Activated CD8-positive, alpha-beta memory T cell treated with anti-CD3 and anti-CD28 coated beads, Interleukin-2, amount 50 U/mL, for 4 hours (primary cell): ENCODE measurements at places on chromosomes 13 and 19.

DNA sequence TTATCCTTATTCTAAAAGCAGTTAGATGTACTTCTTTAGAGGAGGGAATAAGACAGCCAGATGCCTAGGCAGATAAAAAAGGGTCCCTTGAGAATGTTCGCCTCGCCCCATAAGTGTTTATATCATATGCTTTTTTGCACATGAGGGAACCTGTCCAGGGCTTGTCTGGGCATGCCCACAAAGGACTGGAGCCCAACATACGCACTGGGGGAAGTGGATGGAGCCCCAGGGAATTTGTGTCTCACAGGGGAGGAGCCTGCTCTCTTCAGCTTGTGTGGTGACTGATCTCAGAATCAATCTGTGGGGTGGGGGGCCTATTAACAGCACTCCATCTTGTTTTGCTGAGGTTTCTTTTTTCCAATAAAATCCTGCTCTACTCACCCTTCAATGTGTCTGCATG, 22.6 kb downstream of the MED4 start:
- DNase-seq, result no peak

- no peak for DNase-seq
Observed at GRCh38 chr13:85462792-85463425, 336.3 kb downstream of the SLITRK6 start.

GRCh38 chr19:55909801-55910200, 22.3 kb downstream of the NLRP13 start:
- DNase-seq, result no peak

DNA sequence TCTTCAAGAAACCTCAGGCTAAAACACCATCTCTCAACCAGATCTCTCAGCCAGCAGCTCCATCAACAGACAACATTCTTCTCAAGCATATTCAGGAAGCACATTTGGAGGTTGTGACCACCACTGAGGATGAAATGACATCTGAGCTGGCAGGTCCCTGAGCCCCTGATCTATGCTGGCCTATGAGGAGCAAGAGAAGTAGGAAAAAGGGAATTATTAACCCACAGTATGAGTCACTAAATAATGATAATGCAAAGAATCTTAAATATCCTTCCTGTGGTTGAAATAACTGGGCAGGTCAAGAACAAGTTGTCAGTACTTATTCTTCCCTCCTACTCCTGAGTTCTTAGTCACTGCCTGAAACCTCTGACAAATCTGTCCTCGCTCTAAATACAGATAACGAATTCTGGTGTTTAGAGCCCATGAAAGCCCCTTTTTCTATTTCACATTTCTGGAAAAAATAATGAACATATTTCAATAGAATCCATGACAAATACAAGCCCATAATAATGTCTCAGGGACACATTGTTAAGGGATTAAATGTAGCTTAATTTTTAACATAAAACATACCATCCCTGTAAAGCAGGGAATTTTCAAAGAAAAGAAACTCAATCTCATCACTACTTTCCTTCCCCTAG, 225.8 kb upstream of the IRS2 start:
- DNase-seq, result no peak

GRCh38 chr13:114167426-114167825, 11.6 kb upstream of the CFAP97D2 start:
- no peak for DNase-seq

GRCh38 chr13:95226050-95226449, 75.2 kb downstream of the ABCC4 start:
- no peak for DNase-seq

- no peak for DNase-seq
Observed at GRCh38 chr19:17751912-17752273, 616 bp downstream of the FCHO1 start.

DNA sequence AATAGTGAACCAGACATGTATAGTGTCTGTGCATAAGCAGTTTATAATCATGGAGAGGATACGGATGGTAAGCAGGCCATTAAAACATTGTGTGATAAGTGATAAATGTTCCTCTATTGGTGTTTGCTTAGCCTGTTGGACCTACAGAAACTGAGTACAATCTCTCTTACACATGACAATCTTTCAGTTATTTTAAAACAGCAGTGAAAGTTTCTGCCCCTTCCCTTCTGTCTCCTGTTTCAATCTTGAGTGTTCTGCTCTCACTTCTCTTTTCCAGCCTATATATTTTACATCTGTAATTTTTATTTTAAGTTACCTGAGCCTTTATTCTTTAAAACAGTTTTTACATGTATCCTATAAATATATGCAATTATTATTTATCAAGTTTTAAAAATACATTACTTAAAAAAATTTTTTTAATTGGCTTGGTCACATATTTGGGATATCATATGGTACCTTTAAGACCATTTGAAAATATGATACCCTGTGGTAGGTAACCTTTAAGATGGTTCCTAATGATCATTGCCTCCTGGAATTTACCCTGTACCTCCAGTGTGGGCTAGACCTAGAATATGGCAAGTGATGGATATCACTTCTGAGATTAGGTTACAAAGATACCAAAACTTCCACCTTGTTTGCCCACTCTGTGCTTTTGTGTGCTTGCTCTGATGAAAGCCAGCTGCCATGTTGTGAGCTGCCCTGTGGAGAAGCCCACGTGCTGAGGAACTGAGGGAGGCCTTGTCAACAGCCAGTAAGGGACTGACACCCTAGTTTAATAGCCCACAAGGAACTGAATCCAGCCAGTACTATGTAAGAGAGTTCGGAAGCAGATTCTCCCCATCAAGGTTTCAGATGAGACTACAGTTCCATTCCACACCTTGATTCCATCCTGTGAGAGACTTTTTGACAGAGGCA, 99.3 kb downstream of the DHRS12 start:
- DNase-seq, result no peak

- DNase-seq, result no peak
Observed at GRCh38 chr19:39136225-39136940, 10.8 kb downstream of the PAK4 start.

DNA sequence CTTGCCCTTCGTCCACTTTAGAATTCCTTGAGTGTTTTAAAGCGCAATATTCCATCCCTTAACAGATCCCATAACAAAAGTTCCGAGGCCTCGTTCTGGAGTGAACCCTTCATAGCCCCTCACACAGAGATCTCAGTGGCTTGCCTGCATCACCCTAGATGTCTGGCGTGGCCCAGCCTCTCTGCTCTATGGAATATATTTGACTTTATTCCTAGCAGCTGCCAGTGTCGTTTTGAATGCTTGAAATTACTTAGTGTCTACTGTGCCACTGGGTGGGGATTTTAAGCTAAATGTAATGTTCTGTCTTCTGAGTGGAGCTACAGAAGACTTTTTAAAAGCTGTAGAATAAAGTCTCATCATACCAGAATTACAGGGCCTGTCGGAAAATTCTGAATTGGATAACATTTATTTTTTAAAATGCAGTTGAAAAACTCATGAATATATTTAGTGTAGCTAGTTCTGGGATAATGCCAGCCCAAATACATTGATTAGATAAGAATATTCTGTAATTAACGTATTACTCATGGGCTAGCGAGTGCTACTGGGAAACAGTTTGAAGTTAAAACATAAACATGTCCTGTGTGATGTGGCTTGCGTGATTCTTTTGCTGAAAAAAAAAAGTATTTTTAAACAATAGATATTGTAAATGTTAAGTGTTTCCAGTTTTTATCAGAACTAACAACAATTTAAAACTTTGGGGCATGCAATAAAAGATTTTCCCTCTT, 111.8 kb downstream of the ESD start:
- DNase-seq, result no peak

GRCh38 chr13:100725472-100725871, 50.9 kb upstream of the TMTC4 start:
- no peak for DNase-seq

DNA sequence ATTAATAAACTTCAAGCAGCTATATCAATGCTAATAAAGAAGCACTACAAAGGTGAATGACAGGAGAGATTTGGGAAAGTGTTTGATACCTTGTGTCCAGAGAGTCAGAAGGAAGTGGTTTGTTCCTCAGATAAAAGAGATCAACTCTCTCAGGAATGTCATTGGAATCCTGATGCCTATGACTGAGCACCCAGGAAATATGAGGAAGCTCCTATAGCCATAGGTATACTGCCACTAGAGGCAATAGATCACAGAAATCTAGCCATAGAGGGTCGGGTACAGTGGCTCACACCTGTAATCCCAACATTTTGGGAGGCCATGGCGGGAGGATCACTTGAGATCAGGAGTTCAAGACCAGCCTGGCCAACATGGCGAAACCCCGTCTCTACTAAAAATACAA, 612.6 kb downstream of the DACH1 start:
- no peak for DNase-seq

GRCh38 chr13:97342136-97342535, 91.8 kb upstream of the RAP2A start:
- no peak for DNase-seq

DNA sequence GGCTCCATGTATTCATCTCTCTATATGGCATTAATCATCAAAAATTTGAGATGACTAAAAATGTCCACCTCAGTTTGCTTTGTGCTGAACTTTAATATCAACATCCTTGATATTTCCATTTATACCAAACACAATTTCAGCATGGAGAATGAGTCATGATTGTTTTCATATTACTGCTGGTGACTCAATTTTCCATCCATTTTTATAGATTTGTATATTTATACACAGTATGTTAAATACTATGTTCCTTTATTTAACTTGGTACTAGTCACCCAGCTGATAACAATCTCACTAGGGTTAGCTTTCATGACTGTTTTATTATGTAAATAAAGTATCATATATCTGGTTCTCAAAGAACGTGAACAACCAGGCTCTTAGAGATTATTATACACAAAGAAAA, 1255.1 kb downstream of the SLITRK1 start:
- no peak for DNase-seq

- no peak for DNase-seq
Observed at GRCh38 chr13:98232456-98232855, 55.4 kb upstream of the RNF113B start.

DNA sequence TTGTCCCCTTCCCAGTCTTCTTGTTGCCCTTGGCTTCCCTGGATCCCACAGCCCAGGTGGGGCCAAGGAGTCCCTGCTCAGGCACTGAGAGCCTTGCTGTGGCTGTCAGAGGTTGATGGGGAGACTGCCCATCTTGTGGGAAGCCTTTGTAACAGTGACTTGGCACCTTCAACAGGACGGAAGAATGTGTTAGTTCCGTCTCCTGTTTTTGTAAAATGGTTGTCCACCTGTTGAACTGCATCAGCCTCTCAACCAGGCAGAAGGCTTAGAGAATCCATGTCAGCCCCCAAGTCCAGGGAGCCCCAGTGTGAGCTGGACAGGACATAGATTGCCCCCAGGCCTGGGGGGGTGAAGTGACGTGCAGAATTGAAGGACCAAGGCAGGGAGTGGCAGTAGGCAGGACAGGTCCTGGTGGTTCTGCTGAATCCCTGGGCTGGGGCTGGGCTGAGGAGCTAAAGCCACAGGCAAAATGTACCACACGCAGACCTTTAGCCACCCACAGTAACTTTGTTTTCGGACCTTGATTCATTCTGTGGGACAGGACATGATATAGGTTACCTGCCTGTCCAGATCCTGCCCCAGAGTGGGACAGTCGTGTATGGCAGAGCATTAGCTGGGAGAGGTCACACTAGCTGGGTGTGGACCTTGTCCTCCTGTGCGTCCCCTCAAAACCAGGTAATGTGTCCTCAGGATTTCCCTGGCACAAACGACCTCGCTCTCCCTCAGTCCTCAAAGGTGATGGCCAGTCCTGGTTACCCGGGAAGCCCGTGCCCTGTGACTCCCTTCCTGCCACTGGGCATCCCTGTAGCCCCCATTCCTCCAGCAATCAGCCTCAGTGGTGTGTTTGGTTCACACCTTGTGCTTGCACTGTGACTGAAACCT, 47.0 kb downstream of the GATAD2A start:
- no peak for DNase-seq

DNA sequence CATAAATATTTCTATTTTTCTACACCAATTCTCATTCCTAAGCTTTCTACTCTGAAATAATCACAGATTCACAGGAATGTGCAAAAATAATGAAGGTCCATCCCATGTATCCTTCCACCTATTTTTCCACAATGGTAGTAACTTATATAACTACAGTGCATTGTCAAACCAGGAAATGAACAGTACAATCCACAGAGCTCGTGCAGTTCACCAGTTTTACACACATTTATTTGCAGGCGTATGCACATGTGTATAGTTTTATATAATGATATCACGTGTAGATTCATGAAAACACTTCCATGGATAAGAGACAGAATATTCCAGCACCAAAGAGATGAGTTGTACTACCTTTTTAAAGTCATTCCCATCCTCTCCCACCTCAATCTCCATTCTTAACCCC, 12.9 kb downstream of the EEF1AKMT1 start:
- DNase-seq, result no peak

GRCh38 chr13:64099994-64100393, 2684.3 kb upstream of the PCDH20 start:
- no peak for DNase-seq

GRCh38 chr19:17420475-17420924, 653 bp downstream of the MVB12A start:
- peak; percentile 30 for DNase-seq

GRCh38 chr19:28393574-28394336, 819.2 kb downstream of the UQCRFS1 start:
- DNase-seq, result no peak

- DNase-seq, result no peak
Observed at GRCh38 chr13:49802426-49802825, 9.9 kb upstream of the KPNA3 start.

- no peak for DNase-seq
Observed at GRCh38 chr13:97432232-97432916, 1.6 kb upstream of the RAP2A start.

- no peak for DNase-seq
Observed at GRCh38 chr13:40895227-40896184, 106.1 kb downstream of the SLC25A15 start.

GRCh38 chr13:19772306-19772705, 10.4 kb downstream of the PSPC1 start:
- DNase-seq, result no peak

- no peak for DNase-seq
Observed at GRCh38 chr13:111895896-111896821, 170.8 kb upstream of the SOX1 start.

- DNase-seq, result no peak
Observed at GRCh38 chr13:23460309-23460708, 26.8 kb upstream of the SACS start.

GRCh38 chr13:52092087-52092486, 36.8 kb downstream of the NEK5 start:
- DNase-seq, result no peak

DNA sequence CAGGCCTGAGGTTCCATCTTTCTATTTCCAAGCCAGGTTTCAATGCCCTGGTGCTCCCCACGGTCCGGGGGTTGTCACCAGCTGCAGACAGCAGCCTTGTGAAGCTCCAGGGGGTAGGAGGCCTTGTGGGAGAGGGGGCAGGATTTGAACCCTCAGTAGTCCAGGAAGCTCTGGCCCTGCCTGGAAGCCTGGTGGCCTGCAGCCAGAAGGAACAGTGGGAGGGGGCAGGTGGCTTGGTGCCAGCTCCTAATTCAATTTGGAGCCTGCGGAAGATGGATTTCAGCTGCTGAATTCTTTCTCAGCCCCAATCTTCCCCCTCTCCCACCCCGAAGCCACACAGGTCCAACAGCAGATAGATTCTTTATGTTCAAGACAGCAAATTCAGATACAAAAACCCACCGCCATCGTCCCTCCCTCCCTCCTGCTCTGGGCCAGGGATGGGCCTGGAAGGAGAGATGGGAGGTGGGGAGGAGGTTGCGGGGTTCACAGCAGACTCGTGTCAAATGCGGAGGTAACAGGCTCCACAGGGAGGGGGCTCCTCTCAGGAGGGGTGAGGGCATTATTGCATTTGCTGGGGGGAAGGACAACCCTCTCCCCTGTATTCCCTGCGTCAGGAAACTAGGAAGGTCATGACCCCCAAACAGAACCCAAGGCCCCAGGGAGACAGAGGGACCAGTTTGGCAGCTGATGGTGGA, 2.4 kb upstream of the PTGER1 start:
- no peak for DNase-seq
